ENCODE measurements at places on chromosomes 1 and 21. TPM values are rescaled to one million over a fixed set of nuclear protein-coding genes. Genes with fewer than 3 reads are reported as not detected.

- no peak for DNase-seq
Measured at GRCh38 chr1:30907481-30908315, 860 bp downstream of the SDC3 start.

DNA sequence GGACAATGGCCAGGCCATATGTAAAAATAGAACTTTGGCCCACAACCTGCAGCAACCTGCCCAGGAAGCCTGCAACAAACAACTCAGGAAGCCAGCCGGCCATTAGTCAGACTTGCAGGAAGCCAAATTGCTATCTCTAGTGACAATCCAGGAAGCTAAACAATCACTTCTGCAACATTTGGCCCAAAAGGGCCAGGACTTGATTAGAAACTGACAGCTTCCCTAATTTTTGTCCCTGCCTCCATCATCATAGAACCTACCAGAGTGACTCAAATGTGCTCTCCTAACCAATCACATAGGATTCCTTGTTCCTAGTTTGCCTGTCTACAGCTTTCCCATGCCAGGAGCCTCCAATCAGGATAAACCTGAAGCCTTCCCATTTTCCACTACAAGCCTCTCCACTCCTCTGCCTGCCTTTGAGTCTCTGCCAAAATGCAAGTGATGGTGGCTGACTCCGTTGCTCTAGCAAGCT, 639.3 kb downstream of the PTPRU start:
- no peak for DNase-seq

Gene ARMH1
- total RNA-seq, result 117 TPM

DNA sequence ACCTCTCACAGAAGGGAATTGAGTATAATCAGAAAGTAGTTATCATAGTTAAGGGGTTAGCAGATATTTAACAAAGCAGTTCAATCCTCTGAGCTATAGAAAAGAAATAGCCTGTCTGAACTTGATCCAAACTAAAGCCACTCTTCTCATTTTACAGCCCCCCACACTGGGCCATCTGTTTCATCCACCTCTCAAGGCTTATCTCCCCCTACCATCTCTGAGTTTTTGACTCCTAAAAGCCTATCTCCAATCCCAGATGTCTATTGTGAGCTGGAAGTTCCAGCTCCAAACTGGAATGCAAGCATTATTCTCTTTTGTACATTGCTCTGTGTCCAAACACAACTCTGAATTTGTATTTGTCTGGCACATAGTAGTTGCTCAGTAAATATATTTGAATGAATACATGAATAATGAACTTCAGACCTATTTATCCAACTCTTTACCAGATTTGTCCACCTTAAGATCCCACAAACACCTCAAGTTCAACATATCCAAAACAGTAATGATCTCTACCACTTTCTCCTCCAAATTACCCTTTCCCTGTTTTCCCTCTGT, 98.1 kb downstream of the PLPP3 start:
- DNase-seq, result no peak

Gene WNT4
- not detected for total RNA-seq

DNA sequence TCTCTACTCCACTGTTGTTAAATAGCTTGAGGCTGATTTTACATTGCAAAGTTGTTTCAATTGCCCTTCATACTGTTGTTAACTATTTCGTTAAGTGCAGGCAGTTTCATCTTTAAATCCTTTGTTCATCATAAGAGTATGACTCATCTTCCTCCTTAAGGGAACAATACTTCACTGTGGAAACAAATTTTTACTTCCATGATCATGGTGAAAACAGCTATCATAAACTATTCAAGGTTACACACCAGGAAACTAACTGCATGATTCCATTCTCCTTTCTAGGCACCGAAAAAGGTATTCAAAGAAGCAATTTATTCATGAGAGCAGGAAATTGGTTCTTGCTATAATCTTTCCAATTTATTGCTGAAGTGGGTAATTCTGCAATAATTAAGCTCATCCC, 593.2 kb downstream of the LRRIQ3 start:
- no peak for DNase-seq
